A549 treated with RU486 at 1 μM for 4 hours (cell line): ENCODE measurements at places on chromosomes 6 and 20. TPM values are rescaled to one million over a fixed set of nuclear protein-coding genes. Genes with fewer than 3 reads are reported as not detected.

Gene GLP1R
- total RNA-seq, result not detected in 5 replicates

Gene KCNS1
- not detected in 5 replicates for total RNA-seq

Gene TRDN
- not detected in 5 replicates for total RNA-seq

Gene NEURL2
- 0.88 to 1.5 TPM (median 1.4 TPM) in 5 replicates for total RNA-seq

Gene PEX7
- 4.2 to 5.6 TPM (median 4.9 TPM) in 5 replicates for total RNA-seq

Gene BTN2A1
- 18.6 to 24.2 TPM (median 23.2 TPM) in 5 replicates for total RNA-seq

Gene CEP57L1
- 5.1 to 10.4 TPM (median 8.0 TPM) in 5 replicates for total RNA-seq

Gene SIRPB1
- total RNA-seq, result 0.22 to 0.90 TPM (median 0.68 TPM) in 5 replicates

Gene BIRC7
- 2.3 to 3.7 TPM (median 3.4 TPM) in 5 replicates for total RNA-seq

Gene PRDM1
- total RNA-seq, result 3.9 to 4.7 TPM (median 4.4 TPM) in 5 replicates

Gene COL19A1
- not detected in 5 replicates for total RNA-seq

Gene TFAP2D
- not detected in 5 replicates for total RNA-seq

Gene PTCRA
- not detected in 5 replicates for total RNA-seq

Gene CD109
- total RNA-seq, result 14.9 to 37.7 TPM (median 34.4 TPM) in 5 replicates

Gene BTBD9
- total RNA-seq, result 2.1 to 2.9 TPM (median 2.4 TPM) in 5 replicates

Gene BRD2
- total RNA-seq, result 116 to 154 TPM (median 131 TPM) in 5 replicates

Gene FOXA2
- total RNA-seq, result 12.9 to 20.9 TPM (median 19.3 TPM) in 5 replicates

Gene STX11
- total RNA-seq, result 1.8 to 2.9 TPM (median 2.0 TPM) in 5 replicates

Gene HAO1
- total RNA-seq, result not detected in 5 replicates

Gene TCFL5
- 3.5 to 4.9 TPM (median 4.8 TPM) in 5 replicates for total RNA-seq

Gene CALHM4
- total RNA-seq, result not detected in 5 replicates

Gene NRSN2
- total RNA-seq, result 54.0 to 68.2 TPM (median 62.2 TPM) in 5 replicates

Gene ZNF334
- total RNA-seq, result not detected in 5 replicates

Gene OSTM1
- 10.0 to 28.7 TPM (median 21.3 TPM) in 5 replicates for total RNA-seq

Gene TMEM170B
- 0.17 to 0.87 TPM (median 0.80 TPM) in 5 replicates for total RNA-seq

Gene HCRTR2
- total RNA-seq, result not detected in 5 replicates

Gene SCUBE3
- total RNA-seq, result 0.03 to 0.06 TPM (median 0.05 TPM) in 5 replicates

Gene HLA-DQB1
- not detected in 5 replicates for total RNA-seq

Gene NRN1
- 0.45 to 0.69 TPM (median 0.50 TPM) in 5 replicates for total RNA-seq

Gene TTI1
- total RNA-seq, result 17.9 to 22.5 TPM (median 21.2 TPM) in 5 replicates

Gene TULP1
- total RNA-seq, result not detected in 5 replicates

Gene CYP24A1
- 175 to 430 TPM (median 409 TPM) in 5 replicates for total RNA-seq

Gene WFDC5
- total RNA-seq, result not detected in 5 replicates

Gene KCNQ5
- 1.7 to 2.1 TPM (median 1.8 TPM) in 5 replicates for total RNA-seq

Gene CPNE1
- 161 to 226 TPM (median 210 TPM) in 5 replicates for total RNA-seq

Gene NKX2-2
- total RNA-seq, result not detected in 5 replicates

Gene CRISP2
- not detected in 5 replicates for total RNA-seq

Gene MYLK4
- 0.07 to 0.16 TPM (median 0.13 TPM) in 5 replicates for total RNA-seq

Gene HLA-DMA
- 2.7 to 3.1 TPM (median 3.0 TPM) in 5 replicates for total RNA-seq

Gene HSPA12B
- total RNA-seq, result 0.29 to 0.43 TPM (median 0.34 TPM) in 5 replicates

Gene DCDC2
- total RNA-seq, result 3.0 to 4.3 TPM (median 3.3 TPM) in 5 replicates

Gene BTNL2
- not detected in 5 replicates for total RNA-seq

Gene TSHZ2
- not detected in 5 replicates for total RNA-seq

Gene RIMS1
- total RNA-seq, result not detected in 5 replicates

Gene SIRPD
- total RNA-seq, result not detected in 5 replicates

Gene ADGB
- not detected in 5 replicates for total RNA-seq

Gene FAM184A
- 0.07 TPM in 1 of 5 replicates, not detected in the others for total RNA-seq

Gene GNAS-AS1
- total RNA-seq, result not detected in 5 replicates
